ENCODE measurements at places on chromosomes 1 and 21.

DNA sequence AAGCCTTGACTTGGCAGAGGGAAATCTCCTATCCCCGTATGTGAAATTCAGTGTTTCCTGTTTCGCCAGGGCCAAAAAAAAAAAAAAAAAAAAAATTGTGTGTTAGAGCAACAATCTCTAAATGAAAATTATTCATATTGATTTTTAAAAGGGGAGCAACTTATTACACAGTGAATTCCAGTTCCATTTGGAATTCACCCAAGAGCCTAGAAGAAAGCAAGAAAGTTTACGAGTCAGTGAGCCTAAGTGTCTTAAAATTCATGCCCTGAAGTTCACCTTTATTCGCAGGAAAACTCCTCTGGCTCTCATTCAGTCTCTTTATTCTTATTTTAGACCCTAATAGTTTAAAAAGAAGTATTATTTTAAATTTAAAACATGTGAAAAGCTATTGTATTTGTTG, 42.1 kb upstream of the HUNK start:
- DNase-seq: no peak

DNA sequence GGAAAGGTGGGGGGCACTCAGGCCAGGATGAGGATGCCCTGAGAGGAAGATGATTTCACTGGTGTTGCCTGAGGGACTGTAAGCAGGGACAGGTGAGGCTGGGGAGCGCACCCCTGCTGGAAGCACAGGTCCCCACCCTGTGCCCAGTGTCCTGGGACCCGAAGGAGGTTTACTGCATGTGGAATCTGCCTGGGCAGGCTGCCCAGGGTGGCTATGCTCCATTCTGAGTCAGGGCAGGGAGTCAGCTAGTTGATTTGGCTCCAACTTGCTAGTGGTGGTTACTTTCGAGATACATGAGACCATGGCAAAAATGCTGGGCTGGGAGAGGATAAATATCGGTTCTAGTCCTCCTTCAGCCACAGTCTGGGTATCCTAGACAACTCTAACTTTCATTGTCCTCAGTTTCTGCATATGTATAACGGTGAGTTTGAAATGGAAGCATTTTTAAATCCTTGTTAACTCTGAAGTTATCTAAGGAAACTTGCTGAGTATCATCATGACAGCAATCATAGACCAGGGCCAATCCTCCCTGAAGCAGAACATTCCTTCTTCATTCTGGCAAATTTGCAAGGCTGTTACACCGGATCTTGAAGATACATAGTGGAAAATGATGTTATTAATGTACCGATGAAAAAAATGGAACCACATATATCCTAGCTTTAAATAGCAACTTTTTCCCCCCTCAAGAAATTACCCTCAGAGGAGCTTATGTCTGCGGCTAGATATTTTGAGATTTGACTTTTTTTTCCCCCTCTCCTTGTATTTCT, 7.7 kb downstream of the TLR5 start:
- no peak for DNase-seq

DNA sequence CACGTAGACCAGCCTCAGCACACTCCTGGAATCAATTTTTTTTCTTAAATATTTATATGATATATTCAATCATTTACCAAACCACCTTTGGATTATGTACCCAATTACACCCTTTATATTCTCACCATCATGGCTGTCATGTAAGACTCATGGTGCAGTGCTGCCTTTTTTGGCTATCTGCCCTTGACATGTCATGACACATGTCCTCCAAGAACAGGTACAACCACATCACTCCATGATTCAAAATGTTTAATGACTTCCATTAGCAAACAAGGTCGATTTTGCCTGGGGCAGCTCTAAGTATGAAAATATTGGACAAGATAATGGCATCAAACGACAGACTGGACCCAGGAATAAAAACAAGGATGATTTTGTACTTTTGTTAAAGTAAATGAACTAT, 861.1 kb upstream of the ADAMTS5 start:
- no peak for DNase-seq

- DNase-seq: no peak
Measured at GRCh38 chr21:46063227-46063626, 34.7 kb upstream of the COL6A2 start.

DNA sequence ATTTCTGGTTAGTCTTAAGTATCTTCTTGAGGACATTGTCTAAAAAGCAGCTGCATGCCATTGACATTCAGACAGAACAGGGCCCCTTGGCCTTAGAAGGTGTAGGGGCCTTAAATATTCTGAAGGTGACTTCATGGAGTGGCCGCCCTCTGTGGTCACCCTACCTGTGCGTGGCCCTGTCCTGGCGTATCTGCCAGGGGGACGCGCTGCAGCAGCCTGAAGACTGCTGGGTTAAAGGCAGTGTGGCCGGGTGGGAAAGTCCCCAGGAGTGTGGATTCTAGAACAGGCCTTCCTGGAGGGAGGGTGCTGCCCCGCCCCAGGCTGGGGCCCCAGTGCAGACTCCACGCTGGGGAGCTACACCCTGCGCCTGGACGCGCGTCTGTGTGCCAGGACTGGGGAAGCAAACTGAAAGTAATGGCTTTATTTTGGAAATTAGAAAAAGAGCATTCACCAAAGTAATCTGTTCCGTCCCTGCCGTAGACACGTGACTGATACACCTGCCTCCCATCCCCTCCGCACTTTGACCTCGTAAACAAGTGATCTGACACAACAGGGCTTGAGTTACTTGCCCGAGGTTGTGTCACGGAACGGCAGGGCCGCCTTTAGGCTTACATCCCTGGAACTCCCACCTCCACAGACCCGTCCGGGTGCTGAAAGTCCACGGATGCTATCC, 1.8 kb downstream of the AGPAT3 start:
- DNase-seq: peak; percentile 50

DNA sequence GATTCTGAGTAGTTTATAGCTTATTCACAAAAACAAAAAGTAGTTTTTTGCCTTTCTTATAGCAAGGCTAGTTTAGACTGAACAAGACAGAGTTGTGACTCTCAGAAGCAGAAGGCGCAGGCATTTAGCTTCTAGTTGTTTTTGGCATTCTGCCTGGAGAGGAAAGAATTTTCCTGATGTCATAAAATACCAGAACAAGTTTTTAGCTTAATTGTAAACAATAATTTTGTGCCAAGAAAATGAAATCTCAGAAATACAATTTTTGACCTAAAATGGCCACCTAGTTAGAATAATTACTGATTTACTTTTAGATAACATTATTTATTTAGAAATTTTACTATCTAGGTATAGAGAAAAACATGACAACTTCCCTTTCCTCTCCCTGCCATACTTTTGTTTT, 1.0 kb downstream of the DNAJB4 start:
- DNase-seq: peak; percentile 16

GRCh38 chr1:232873412-232873811, 68.2 kb downstream of the MAP10 start:
- no peak for DNase-seq

All from CD4-positive, alpha-beta memory T cell (primary cell).